ENCODE measurements at places on chromosomes 2 and 18.

GRCh38 chr18:10838553-10838952, 310.8 kb downstream of the PIEZO2 start:
- DNase-seq = no peak

DNA sequence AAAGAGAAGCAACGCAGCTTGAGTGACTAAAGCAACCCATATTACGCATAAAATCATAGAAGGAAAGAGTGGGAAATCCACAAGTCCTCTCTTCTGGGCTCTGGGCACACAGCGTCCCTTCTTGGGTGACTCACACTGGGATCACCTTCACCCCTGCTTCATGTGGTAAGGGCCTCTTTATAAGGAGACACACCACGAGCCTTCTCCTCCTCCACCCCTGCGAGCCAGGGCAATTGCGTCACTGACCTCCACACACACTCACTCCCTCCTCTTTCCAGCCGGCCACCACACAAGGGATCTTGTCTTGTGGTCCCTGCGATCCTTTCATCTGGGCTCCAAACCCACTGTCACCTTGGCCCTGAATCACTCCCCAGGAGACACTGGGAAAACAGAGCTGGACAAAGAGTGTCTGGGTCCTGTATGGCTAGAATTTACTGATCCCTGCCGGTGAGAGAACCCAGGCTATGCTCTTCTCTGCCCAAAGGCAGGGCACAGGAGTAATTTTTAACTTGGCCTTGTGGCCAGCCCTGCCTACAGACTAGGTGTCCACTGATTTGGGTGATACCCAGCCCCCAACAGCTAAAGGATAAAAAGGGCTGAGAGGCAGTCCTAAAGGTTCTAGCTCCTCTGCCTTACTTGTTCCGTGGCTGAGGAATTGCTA, 35.3 kb downstream of the NHEJ1 start:
- DNase-seq = no peak

- DNase-seq = no peak
These were observed 53.5 kb downstream of the MGAT5 start for GRCh38 chr2:134307334-134307733.

DNA sequence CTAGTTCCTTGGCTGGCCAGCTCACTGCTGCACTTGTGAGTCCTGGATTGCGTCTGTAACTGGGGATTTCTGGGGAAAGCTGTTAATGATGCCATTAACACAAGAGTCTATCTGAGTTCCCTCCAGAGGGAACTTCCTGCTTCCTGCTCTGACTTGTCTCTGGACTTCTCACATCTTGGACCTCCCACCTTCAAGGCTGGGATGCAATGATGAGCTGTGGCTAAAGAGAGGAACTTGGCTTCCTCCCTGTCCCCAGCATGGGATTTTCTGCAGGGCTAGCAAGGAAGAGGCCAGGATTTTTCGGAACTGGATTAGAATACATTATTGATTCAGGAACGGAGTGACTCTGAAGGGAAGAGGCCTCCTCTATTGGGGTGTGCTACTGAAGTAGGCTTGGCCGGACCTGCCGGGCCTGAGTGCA, 155.5 kb downstream of the CLIP4 start:
- DNase-seq = no peak

DNA sequence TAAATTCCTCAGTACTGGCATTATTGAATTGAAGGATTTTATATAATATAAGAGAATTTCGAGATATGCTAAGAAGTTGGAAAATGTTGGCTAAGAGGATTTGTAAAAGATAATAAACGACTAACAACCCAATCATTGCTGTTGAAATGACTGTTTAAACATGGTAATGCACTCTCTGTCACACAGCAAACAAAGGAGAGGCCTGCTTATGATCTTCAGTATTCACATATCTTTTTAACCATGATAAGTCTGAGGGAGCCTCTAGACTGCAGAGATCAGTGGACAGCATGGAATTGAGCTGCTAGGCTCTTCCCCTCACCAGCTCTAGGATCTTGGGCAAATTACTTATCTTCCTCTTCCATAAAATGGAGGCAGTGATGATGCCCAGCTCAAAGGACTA, 2.7 kb downstream of the KCTD18 start:
- no peak for DNase-seq

DNA sequence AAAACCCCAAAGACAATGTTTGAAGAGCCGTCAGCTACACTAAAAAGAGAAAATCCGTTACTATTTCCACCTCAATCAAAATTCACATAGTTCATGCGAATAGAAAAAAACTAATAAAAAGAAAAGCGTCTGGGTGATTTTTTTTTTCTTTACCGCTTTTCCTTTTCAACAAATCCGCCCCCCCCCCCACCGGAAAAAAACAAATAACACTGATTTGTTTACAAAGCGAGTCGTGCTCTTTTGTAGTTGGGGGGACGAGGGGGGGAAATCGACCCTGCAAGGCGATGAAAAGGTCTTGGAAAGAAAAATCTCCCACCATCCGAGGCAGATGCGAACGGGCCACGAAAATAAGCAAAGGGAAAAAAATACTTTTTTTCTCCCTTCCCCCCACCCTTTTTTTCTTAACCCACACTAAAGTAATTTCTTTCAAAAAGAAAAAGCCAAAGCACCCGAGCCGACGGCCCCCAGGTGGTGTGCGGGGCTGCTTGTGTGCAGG, 638 bp downstream of the ZNF521 start:
- no peak for DNase-seq

GRCh38 chr2:73503992-73504570, 118.4 kb downstream of the ALMS1 start:
- DNase-seq = no peak

DNA sequence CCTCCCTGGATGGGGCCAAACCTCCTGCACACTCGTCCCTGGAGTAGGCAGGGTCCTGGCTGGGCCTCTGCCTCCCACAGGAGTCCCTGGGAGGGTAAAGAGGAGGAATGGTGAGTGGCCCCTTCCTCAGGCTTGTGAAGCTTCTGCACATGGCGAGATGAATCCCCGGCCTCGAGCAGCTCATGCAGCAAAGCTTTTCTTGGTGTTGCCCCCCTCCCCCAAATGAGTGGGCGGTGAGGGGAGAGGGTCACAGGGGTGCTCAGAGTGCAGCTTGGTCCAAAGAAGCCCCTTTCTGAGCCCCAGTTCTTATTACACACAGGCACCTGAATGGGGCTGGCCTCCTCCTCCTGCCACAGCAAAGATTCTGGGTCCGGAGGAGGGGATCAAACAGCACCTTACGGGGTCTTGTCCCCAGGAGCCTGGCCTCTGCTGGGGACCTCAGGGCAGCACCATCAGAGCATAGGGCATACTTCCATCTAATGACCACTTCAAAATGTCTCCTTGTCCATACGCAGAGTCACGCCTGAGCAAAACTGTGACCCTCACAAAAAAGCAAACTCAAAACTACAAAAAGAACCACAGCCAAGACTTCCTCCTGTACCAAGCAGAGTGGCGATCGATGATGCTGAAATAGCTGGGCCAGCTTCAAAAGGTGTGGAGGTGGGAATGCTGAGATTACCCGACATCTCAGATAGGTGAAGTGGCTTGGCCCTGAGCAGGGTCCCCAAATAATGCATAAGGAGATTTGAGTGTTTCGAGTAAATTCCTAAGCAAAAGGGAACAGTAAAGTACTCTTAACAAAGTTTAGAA, 148.4 kb upstream of the TWIST2 start:
- no peak for DNase-seq

DNA sequence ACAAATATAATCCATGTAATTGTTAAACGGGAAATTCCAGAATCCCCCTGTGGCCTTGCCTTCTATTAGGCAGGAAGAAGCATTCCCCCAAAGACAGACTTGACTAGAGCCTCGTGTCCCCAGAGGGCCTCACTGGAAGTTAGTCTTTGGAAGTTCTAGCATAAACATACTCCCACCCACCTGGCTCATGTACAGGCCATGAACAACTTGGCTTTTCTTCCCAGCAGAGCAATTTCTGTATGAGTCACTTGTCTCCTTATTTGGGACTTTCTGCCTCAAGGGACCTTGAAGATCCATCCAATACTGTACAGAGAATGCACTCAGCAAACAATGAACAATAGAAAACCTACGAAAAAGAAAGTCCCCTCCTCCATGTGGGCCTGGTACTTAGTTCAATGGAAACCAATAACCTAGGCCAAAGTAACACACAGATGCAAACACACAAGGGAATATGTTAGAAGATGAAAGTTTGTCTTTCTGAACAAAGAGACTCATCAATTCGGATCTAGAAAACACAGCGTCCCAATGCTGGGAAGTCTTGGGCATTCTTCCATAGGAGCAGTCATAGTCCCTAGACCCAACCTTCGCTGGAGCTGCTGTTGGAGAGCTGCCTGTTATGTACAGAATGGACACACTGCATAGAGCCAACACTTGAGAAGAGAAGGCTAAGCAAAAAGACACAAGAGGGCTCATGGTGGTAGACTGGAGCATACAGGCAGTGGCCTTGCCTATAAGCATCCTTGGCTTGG, 303.5 kb downstream of the HRH4 start:
- DNase-seq = no peak

GRCh38 chr18:34543945-34544344, 166.2 kb upstream of the DTNA start:
- no peak for DNase-seq

- no peak for DNase-seq
These were observed 209.2 kb downstream of the ZNF407 start for GRCh38 chr18:74806700-74807416.

DNA sequence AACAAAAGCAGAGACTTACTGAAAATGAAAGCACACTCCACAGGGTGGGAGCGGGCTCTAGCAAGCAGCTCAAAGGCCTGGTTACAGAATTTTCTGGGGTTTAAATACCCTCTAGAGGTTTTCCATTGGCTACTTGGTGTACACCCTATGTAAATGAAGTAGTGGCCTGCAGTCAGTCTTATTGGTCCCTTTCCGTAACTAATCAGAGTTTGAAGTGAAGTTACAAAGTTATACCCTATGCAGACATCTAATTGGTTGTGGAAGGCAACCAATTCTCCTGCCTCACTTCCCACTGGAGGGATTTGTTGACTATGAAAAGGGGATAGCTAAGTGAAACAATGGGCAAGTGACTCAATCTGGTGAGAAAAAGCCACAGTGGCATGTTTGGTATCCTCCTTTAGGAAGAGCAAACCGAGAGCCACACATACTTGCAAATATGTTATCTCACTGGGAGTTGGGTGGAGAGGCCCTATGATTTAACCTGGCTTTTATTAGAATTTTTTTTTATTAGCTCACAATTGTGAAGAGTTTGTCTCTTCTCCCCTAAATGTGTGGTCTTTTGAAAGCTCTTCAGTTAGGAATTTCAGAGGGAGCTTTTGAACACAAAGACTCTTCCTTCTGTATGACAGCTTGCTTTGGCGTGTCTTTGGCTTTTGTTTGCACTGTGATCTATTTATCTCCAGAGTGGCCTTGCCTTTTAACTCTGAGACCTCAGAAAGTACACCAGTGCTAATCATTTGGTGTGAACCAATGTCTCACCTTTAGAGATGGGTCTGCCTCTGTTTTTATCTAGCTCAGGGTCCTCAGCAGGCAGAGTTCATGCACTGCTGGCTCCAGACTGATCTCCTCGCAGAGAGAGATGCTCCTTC, 69.6 kb downstream of the MAP4K4 start:
- DNase-seq = no peak

DNA sequence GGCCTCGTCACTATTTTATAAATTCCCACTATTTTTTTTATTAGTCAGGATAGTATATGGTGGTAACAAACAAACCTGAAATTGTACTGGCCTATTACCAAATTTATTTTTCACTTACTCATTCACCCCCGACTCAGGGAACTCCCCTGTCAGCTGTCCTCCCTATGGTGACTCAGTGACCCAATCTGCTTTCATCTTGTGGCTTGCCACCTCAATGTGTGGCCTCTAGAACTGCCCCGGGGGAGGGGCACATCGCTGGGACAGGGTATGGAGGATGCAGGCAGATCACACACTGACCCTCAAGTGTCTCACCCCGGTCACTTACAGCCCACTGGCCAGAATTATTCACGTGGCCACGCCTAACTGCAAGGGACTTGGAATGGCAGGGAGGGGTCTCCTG, 71.6 kb downstream of the ACTR2 start:
- peak; percentile 51 for DNase-seq

- DNase-seq = no peak
These were observed 22.6 kb downstream of the YES1 start for GRCh38 chr18:789397-789796.
